ENCODE measurements at places on chromosomes 5 and 9.

GRCh38 chr9:111037708-111038330 is 451 bp downstream of the LPAR1 start:
- DNase-seq = no peak

DNA sequence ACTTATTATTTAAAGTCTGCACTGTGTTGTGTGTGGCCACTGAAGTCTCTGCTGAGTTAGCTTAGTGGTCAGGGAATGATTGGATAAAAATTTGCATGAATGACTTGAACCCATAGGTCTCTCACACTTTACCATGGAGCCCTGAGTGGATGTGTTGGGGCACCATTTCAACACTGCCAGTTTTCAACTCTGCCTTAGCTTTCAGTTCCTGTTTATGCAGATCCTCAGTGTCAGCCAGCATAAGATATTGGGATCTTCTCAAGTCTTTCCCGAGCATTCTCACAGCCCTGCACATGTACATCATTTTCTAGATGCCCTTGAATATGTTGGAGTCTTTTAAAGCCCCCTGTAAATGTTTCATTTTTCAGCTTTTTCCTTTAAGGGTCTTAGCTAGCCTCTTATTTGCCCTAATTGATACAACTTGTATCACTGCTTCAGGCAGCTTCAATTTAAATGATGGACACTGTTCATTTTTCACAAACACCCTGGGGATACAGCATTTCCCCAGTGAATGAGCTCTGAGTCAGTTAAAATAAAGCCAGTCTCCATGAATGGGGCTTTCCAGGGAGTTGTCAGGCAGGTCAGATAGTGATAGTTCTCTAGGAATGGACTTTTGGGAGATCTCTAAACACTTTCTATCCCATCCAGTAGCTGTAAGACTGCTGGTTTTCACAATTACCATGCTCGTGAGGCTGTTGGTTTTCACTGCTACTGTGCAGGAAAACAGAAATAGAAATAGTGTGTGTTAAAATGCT is 211.9 kb upstream of the PAPPA start:
- DNase-seq = no peak

- DNase-seq = no peak
Measured at GRCh38 chr9:79766091-79766490, 194.3 kb downstream of the TLE4 start.

- no peak for DNase-seq
Measured at GRCh38 chr5:95908799-95909198, 52.9 kb downstream of the ELL2 start.

- DNase-seq = no peak
Measured at GRCh38 chr5:41503860-41504259, 6.5 kb downstream of the PLCXD3 start.

DNA sequence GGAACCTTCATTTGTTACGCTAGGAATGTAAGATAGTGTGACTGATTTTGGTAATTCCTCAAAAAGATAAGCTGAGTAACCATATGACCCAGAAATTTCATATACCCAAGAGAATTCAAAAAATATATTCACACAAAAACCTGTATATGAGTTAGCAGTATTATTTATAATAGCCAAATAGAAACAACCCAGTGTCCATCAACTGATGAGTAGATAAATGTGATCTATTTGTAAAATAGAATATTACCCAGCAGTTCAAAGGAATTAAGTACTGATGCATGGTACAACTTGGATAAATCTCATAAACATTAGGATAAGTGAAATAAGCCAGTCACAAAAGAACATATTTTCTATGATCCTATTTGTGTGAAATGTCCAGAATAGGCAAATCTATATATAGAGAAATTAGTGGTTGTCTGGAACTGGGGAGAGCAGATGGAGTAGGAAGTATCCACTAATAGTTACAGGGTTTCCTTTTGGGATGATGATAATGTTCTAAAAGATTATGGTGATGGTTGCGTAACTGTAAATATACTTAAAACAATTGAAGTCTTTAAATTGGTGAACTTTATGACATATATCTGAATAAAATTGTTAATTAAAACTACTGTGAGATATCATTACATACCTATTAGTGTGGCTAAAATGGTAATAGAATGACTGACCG is 10.2 kb downstream of the MARCHF6 start:
- no peak for DNase-seq

DNA sequence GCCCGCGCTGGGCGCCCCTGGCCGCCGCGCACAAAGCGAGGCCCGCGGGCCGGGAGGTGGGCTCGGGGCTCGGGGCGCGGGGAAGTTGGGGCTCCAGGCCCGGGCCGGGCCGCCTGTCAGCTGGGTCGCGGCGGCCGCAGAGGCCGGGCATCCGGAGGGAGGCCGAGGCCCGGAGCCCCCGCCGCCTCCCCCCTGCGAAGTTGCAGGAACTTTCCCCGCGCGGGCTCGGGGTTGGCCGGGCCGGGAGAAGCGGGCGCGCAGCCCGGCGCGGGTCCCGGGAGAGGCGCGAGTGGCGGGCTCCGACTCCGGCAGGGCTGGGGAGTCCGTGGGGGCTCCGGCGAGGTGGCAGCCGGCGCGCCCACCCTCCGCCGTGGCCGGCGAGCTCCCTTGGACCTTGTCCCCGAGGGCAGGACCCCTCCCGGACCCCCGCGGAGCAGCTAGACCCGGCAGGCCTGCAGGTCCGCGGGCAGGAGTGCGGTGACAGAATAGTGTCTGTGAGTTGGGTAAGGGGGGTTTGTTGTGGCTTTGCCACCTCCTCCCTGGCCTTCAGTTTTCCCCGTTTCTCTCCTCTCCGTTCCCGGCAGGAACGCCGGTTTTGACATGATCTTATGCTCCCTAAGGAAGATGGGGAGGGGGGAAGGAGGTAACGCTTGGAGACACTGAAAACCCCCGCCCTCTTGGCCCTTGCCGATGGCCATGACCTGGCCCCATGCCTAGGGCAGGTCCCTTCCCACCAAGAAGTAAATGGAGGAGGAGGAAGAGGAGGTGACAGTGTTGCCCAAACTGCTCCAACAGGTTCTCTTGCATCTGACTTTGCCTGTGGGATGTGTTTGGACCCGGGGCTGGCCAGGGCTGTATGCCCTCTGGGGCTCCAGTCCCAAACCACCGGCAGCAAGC is 942 bp downstream of the PHF2 start:
- no peak for DNase-seq

DNA sequence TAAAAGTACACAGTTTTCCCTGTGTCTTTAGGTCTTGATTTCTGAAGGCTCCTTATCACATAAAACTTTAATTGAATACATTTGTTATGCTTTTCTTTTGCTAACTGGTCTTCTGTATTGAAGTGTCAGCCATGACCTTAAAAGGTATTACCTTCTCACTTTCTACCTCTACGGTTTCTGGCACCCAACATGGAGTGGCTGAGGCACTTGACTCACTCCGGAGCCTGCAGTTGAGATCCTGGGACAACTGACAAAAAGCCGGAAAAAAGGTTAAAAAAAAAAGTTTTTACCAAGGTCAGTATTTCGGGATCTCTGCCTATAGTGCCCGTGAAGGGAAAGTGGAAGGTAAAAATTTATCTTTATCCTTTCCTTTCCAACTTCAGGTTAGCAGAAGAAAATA is 197.0 kb downstream of the ARRDC3 start:
- no peak for DNase-seq

- DNase-seq = no peak
Measured at GRCh38 chr9:134307674-134308638, 18.3 kb upstream of the RXRA start.

DNA sequence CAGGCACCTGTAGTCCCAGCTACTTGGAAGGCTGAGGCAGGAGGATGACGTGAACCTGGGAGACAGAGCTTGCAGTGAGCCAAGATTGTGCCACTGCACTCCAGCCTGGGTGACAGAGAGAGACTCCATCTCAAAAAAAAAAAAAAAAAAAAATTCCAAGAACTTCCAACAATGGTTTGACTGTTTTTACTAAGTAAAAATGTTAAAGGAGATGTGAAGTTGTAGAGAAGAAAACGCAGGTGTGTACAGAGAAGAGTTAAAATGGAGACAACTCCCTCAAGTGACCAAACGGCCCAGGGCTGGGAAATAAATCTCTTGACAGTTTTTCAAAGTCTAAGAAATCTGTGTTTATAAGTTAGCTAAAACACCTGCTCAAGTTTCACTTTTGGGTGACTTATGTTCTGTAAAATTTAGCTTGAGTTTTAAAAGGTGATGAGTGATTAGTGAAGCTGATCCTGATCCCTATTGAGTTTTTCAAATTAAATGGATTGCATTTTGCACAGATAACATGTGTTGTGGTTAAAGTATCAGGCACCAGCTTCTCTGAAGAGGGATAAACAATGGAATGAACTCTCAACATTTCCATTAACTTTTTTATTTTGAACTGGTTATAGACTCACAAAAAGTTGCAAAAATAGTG is 255.2 kb upstream of the CD180 start:
- no peak for DNase-seq

GRCh38 chr9:136728080-136728547 is 14.6 kb downstream of the LCN10 start:
- peak; percentile 92 for DNase-seq

DNA sequence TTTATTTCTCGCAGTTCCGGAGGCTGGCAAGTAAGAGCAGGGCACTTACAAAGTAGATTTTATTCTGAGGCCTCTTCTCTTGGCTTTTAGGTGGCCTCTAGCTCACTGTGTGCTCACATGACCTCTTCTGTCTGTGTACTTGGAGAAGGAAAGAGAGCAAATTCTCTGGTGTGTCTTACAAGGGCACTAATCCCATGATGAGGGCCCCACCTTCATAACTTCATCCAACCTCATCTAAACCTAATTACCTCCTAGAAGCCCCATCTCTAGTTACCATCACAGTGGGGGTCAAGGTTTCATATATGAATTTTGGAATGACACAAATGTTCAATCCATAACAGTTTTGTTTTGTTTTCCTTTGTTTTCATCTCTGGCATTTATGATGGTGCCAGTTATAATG is 376.1 kb downstream of the ADGRV1 start:
- no peak for DNase-seq

DNA sequence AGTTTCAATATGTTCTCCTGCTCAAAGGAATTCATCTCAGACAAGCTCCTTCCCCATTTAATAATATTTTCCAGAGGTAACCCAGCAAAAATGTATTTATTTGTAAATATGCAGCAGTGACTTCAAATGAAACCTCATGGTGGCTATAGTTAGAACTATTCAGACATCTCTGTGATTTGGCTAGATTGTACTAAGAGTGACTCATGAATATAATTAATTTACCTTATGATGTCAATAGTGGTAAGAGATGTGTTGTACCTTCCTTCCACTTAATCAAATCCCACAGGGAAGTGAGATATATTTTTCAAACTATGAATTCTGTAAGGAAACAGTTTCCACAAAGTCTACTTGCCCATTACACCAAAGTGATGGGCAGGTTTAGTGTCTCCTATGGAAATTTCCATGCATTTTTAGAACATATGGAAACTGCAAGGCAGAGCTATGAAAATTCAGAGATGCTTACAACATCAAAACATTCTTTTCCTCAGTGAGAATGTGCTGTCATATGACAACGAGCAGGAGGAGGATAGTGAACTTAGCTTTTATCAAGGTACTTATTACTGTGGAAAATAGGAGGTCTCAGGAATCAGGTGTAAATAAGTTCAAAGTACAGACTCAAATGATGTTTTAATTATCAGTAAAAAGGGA is 34.0 kb upstream of the SPDL1 start:
- DNase-seq = no peak

- no peak for DNase-seq
Measured at GRCh38 chr9:84794981-84795637, 125.6 kb downstream of the NTRK2 start.

DNA sequence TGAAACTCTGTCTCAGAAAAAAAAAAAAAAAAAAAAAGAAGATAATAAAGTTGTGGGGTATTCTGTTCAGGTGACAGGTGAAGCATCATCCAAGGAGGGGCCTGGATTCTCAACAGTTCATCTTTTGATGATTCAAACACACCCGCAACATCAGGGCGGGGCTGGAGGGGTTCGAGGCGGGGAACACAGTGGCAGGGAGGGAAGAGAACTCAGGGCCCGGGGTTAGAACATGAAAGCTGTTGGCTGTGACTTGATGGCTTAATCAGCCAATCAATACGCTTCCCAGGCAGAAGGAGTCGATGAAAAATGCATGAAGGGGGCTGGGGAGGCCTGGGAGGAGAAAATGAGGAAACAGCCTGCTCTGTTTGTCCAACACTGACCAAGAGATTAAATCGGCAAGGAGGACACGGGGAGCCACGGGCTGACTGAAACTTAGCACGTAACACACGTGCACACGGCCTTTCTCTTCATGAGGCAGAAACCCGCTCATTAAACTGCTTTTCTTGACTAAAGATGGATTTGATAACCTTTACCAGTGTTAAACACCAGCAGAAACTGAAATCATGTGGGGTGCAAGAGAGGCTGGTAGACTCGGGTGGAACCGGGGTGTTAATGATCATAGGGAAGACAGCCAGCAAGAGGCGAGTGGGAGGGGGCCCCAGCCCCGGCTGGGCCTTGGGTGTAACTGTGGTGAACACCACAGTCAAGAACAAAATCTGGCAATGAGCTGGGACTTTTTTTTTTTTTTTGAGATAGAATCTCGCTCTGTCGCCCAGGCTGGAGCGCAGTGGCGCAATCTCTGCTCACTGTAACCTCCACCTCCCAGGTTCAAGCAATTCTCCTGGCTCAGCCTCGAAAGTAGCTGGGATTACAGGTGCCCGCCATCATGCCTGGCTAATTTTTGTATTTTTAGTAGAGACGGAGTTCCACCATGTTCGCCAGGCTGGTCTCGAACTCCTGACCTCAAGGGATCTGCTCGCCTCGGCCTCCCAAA is 105.7 kb upstream of the RAPGEF1 start:
- peak; percentile 54 for DNase-seq

GRCh38 chr9:114850871-114851270 is 45.0 kb upstream of the TNFSF15 start:
- no peak for DNase-seq

DNA sequence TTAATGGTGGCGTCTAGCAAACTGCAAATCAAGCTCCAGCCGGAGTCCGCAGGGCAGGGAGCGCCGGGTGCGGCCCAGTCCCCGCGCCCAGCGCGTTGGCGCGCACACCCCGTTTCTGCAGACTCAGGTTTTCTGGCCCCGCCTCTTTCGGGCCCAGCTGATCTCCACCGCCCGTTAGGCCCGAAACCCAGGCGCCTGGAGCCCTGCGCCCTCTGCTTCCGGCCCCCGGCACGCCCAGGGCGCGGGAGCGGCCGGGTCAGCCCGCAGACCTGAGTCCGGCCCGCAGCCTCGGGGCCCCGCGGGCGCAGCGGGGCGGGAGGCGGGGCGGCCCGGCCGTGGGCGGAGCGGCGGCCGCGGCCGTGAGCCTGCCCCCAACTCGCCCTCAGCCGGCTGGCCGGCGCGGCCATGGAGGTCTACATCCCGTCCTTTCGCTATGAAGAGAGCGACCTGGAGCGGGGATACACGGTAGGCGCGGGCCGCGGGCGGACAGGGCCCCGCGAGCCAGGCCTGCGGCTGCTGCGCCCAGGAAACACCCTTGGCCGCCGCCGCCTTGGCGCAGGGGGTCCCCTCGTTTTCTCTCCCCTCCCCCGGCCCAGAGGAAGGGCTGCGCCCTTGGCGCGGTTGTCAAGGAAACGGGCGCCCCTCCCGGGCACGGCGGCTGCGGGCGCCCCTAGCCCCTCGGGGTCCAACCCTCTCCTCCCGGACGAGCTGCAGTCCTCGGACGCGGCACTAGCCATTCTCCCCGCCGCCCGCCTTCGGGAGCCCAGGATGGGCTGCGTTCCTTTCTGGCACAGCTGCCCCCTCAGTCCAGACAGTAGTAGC is at the start of gene SNX24:
TSS of gene SNX24 (plus strand) at position 385 of the 822 bp plus-strand sequence. CDS start at position 406, 21 bp downstream.
- peak; percentile 82 for DNase-seq

GRCh38 chr9:114666851-114667250 is 9.2 kb upstream of the TEX53 start:
- DNase-seq = no peak
